ENCODE measurements at places on chromosomes 6 and 20. TPM values are rescaled to one million over a fixed set of nuclear protein-coding genes. Genes with fewer than 3 reads are reported as not detected.

- DNase-seq = no peak
These were observed 14.9 kb downstream of the GLP1R start for GRCh38 chr6:39063526-39063925.

- DNase-seq = no peak
These were observed 174.3 kb upstream of the TNFAIP3 start for GRCh38 chr6:137692806-137693205.

DNA sequence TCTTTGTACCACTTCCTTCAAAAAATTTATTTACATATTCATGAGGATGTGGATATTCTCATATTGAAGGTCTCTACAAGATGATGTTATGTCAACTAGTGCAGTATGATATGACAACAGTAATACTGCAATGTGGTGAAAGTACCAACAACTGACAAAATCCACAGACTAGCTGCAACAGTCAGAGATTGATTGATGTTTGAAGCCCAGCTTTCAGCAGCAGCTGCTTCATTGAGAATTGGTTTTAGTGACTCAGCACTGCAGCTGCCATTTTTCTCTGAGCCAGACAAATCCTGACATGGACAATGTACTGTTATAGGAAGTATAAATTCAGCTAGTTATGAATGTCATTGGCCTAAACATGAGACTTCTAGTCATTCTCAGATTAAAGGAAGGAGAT lies 53.8 kb downstream of the PKIB start:
- no peak for DNase-seq

Gene SEC63
- total RNA-seq = 44.9 TPM

GRCh38 chr6:165159460-165159859 lies 149.9 kb downstream of the C6orf118 start:
- DNase-seq = no peak

GRCh38 chr6:111832833-111833418 lies 40.3 kb downstream of the FYN start:
- DNase-seq = no peak

Gene GGTLC1
- total RNA-seq = not detected

- no peak for DNase-seq
These were observed 32.0 kb downstream of the QKI start for GRCh38 chr6:163446549-163446948.

- no peak for DNase-seq
These were observed 250.9 kb upstream of the POU3F2 start for GRCh38 chr6:98583506-98583905.

DNA sequence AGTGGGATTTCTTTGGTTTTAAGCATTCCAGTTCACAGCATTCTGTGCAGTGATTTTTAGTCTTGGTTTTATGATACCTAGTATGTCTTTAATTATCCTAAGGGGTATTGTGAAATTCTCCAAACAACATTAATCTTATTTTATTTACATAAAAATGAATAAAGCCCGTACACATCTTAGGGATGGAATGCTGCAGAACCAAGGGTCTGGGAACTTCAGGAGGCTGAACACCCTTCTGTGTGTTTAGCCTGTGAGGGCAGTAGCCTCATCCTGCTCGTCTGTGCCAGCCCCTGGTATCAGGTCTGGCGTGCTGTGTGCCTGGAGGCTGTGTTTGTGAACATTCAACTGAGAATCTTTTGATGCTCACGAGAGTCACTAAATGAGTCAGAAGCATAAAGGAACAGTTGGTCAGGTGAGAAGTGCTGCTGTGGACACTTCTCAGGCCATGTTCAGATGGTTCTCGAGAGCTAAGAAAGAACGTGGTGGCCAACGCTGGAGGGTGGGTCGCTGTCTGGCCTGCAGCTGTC lies 25.2 kb upstream of the C20orf204 start:
- DNase-seq = no peak

- no peak for DNase-seq
These were observed 4.1 kb downstream of the HLA-A start for GRCh38 chr6:29946223-29947076.

Gene PAX1
- total RNA-seq = under 0.01 TPM

DNA sequence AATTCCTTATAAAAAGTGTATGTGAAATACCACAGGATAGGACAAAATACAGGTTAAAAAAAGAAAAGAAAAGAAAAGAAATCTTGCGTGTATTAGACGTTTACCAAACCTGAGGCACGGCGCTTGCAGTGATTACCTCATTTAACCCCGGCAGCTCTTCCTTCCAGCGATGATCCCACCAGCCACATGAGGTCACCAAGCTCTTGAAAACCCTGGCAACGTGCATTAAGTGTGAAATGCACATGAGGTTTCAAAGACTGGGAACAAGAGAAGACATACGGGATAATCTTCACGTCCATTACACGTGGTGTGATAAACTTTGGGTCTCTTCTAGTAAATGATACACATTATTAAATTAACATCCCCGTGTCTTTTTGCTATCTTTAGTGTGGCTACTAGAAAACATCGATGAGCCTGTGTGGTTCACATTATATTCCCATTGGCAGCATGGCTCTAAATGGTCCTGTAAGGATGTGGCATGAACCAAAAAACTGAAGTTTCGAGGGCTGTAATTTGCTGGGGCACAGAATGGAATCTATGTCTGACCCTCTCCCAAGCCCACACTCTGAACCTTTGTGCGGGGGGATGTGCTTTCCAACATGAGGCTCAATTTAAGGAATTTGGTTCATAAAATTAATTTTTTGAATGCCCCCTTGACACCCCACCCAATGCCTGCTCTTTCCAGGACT lies 59.2 kb upstream of the THBS2 start:
- no peak for DNase-seq

DNA sequence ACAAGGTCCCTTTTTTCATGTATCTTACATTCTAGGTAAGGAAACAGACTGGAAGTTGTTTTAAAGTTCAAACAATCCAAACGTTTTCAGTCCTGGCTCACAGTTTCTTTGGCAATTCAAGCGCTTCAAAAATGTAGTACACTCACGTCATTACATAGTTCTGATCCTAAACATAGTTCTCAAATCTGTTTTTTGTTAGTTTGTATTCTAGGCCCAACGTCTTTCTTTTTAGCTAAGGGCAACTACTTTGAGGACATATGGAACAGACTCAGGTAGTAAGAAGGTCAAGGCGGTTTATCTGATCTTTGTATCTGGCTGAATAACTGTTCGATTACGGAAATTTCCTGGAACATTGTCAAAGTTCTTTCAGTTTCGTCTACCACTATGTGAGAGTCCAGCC lies 36.9 kb upstream of the PLCB4 start:
- no peak for DNase-seq

DNA sequence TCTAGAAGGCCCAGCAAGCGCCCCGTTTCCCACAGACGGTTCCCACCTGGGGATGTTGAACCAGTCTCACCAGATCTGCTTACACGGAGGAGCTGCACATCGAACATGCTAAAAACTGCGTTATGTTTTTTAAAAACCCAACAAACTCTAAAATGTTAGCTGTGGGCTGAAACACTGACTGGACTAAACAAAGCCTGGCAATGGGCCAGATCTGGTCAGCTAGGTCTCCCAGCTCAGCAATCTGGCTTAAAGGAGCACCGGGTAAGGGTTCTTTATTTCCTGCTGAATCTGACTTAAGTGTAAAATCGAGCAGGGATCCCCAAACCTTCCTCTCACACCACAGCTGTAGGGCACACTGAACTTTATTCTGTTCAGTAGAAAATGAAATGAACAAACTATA lies 156.9 kb downstream of the FOXC1 start:
- no peak for DNase-seq

DNA sequence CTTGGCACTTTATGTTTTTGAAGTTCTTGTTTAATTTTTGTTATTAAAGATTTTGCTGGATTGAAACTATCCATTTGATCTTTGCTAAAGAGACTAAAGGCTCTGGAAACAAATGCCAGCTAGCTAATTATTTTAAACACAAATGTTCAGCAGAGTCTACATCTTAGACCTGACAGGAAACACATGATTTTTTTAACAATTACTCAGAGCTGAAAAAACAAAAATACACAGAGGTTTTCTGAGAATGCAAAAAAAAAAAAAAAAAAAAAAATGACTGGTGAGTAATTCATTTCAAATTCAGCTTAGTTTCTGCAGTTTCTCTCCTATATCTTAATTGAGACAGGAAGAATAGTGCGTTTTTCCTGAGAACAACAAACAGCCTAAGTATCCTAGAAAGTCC lies 448.0 kb downstream of the TENT5A start:
- no peak for DNase-seq

DNA sequence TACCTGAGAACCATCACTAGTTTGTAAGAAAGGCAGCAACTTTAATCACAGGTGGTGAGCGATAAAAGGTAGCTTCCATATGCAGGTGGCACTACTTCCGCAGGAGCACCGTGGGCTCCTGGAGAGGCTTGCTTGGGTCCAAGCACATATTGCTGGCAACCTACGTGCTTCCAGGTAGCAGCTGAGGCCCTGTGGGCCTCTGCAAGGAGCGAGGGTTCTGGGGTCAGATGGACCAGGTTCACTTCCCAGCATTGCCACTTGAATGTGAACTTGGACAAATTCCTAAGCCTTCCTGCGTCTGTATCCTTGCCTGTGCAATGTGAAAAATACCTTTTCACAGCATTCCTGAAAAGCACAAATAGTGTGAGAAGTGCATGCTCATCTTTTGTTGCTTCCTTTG lies 31.0 kb downstream of the TXNDC5 start:
- DNase-seq = no peak

DNA sequence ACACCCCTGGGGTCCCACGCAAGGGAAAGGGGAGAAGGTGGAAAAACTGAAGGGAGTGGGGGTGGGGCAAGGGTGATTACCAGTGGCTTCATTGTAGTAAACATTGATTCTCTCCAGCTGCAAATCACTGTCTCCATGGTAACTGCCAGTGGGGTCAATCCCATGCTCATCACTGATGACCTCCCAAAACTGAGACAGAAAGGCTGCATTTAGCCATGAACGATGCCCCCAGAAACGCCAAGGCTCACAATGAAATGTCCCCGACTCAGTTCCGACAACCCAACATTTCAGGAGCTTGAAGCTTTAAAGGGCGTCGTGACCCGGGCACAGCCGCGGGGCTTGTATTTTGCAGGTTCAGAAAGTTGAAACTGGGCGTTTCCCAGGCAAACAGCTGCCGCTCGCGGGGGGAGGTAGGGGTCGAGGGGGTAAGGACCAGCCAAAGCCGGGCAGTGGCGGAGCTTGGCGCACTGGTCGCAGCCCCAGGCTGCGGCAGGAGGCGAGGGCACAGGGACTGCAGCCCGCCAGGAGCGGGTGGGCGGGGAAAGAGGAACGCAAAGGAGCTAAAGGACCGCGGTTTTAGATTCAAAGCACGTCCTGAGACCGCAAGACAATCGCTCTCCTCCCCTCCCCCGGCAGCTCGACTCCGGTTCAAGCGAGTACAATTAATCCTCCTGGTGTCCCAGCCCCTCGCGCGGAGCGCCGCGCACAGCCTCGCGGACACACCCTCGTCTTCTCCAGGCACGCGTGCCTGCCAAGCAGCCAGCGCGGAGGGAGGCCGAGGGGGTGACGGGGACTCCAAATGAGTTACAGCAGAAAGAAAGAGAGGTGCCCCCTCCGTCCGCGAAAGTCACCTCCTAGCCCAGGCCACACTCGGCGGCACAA lies 731 bp downstream of the TUBB2B start:
- no peak for DNase-seq

DNA sequence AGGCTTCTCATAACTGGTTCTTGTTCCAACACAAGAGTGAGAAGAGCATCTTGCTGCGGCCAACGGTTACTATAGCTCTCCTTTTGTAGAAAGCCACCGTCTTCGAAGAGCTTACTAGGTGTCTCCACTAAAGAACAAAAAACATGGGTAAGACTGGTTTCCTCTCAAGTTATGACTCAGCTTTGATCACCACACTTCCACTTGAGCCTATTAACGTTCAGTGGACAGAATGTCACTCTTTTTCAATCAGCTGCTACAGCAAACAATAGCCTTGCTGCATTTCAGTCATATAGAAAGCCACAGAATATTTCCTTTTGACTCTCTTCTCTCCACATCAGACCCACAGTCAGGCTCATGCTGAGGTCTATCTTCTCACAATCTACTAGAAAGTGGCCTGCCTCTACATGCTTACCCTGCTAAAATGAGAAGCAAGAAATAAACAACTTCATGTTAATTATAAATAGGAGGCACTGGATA lies 243.5 kb upstream of the PREP start:
- no peak for DNase-seq

DNA sequence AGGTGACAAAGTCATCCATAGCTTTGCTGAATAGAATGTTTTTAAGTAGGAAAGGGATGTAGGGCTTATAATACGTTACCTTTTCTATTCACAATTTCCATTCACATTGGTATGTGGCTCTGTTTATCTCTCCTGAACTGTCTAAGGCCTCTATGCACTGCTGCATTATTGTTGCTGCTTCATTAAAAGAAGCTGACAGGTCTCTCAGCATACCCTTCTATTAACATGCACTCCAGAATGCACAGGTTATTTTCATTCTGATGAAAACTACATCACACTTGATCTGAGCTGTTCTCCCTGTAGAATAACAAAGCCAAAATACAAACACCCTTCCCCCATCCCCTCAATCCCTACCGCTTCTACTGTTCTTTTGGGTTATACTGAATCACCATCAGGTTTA lies 399.3 kb downstream of the TBC1D32 start:
- no peak for DNase-seq

DNA sequence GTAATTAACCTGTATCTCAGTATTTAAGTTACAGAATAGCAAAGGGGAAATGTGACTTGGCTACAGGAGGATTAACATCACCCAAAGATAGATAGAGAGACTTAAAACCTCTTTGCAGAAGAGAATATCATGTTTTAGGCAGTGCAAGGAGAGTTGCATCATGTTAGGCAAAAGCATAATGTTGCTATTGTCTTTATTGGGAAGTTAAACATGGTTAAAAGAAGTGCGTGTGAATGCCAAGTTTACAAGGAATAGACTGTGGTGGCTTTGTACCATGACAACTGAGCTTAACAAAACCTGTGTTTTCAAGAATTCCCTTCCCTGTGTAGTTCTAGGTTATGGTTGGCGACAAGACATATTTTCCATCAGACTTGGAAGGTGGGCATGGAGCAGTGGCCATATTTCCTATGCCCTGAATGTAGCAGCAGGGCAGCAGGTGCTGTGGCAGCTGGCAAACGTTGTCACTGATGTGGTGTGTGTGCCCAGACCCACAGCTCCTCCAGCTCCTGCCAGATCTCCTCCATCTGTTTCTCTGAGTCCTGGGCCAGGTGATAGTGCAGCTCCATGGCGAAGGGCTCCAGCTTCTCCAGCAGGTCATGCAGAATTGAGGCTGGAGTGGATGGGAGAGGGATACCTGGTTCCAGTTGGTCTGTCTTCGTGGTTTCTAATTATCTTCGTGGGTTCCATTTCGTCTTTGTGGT lies 163.3 kb downstream of the QRSL1 start:
- no peak for DNase-seq

DNA sequence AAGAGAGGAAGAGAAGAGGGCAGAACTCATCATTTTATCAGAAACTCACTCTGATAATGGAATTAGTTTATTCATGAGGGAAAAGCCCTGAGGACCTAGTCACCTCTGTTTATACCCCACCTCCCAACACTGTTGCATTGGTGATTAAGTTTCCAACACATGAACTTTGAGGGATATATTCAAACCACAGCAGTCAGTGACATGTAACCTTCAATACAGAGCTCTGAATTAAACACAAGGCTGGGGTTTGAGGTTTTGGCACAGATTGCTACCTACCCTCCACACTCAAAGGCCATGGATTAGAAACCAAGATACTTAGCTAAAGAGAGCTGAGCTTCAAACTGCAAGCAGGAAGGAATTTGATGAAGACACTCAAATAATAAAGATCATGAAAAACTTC lies 48.5 kb upstream of the MOCS1 start:
- DNase-seq = no peak

GRCh38 chr6:83470001-83470400 lies 39.1 kb upstream of the ME1 start:
- DNase-seq = no peak

GRCh38 chr6:168545428-168545827 lies 104.4 kb downstream of the SMOC2 start:
- no peak for DNase-seq

Measured in sigmoid colon (tissue), 7 donors.